ENCODE measurements at places on chromosomes 6 and 20.

DNA sequence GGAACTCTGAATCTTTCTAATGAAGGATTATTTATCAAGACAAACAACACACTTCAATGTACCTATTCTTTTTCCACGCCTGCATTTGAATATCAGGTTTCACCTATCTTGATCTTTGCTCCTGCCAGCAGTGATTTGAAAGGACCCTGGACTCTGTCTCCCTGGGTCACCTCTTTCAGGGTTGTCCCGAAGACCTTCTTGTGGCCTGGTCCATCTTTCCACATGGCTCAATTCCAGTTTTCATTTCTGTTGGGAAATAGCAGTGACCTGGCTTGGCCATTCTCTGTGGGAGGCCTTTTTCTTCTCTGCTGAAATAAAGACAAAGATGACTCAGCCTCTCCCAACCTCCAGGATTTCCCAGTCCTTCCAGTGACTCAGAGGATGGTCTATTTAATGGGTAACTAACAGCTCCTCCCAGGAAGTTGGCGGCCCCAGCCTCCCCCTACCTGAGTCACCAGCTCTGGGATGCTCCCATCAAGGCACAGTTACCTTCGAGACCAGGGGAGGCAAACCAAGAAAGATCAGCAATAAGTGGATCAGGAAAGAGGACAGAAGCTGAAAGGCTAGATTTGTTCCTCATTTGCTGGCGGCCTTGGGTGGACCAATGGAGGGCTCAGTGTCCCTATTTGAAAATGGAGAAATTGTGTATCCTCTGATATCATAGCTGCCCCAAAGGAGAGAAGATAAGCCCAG, 120.2 kb upstream of the RNF24 start:
- DNase-seq = peak; percentile 82

GRCh38 chr20:35551503-35551902, 9.6 kb downstream of the ERGIC3 start:
- DNase-seq = no peak

GRCh38 chr6:113182370-113183141, 674.6 kb upstream of the MARCKS start:
- no peak for DNase-seq

DNA sequence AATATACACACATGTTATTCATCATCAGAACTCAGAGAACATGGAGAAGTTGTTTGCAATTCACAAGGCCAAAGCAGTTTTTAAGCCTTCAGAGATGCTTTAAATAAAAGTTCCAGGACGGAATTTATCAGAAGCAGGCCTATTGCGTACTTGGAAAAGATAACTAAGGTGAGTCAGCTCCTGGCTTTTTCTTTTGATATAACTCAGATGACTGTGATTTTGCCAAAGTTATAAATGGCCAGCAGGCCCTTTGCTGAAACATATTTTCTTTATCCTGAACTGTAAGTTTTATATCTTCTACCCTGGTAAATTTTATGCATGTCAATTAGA, 55.0 kb upstream of the PLCB1 start:
- DNase-seq = no peak

- DNase-seq = no peak
Observed at GRCh38 chr6:138000941-138001340, 106.3 kb downstream of the PERP start.

DNA sequence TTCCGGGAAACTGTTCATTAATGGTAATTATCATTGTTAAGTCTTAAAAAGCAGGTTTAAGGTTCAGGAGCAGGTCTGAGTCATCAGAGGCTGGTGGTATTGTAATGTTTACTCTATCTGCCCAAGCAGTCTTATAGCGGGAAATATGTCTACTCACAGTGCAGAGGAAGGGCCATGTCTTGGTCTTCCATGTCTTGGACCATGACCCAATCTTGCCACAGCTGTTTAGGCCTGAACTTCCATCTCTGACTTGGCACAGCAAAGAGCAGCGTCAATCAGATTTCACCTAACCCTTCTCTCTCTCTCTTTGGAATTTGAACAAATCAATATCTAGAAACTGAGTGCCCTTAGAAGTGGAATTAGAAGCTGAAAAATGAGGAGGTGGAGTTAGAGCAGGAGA, 25.8 kb downstream of the SLC2A12 start:
- no peak for DNase-seq

DNA sequence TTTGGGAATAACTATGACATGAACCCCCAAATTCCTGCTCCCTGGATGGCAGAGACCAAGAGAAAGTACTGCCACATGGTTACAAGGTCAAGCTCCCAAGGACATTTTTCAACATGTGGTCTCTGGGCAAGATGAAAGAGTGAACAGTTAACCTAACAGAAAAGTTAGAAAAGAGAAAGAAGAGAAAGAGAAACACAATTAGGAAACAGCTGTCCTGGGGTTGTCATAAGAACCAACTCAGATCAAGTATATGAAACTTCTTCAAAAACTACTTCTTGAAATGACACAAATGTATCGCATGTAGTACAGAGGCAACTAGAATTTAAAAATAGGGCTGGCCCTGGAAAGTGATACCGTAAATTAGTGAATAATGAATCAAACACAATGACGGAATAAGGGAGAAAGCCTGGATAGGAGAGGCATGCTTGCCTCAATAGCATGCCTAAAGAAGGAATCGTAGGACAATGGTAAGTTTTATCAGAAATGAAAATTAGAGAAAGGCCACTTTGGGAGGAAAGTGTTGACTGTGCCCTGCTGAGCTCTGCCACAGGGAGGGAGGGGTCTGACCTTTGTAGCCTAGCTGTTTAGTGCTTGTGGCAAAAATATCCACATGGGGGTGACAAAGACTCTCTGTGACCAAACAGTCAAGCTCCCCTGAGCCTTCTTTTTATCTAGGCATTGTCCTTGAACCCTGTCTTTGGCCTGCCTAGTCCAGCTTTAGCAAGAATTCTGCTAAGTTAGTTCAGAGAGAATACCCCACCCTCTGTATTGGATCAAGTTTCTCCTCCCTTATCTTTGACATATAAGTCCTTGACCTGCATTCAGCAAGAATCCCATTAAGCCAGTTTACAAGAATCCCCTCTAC, 4.3 kb upstream of the DCBLD1 start:
- DNase-seq = peak; percentile 39

DNA sequence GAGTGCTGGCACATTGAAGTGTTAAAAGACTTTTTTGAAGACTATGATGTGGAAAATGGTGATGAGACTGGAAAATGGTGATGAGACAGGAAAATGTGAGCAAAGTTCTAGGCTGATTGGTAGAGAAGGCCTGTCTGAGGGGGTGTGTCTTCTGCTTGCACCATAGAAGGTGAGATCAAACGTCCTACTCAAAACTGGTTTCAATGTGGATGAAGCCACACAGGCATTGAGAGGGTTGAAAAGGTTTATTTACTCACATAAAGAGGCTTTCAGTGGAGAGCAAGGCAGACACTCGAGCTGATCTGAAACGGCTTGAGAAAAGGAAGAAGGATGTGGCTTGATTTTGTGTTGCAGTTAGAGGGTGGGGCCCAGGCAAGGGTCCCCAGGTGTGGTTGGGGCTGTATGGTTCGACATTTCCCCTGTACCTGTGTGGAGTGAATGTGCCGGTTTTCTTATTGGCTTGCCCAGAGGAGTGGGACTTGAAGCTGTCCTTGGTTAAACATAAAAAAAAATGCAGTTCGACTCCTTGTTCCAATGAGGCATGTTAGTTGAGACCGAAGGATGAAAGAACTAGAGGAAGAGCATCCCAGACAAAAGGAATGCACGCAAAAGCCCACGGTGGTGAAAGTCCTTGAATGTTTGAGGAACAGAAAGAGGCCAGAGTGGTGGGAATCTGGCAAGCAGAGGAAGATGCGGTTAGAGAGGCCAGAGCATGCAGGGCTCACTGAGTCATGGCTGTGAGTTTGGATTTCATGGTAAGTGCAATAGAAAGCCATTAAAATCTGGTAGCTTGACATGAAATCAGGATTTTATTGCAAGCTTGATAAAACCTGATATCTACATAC, 172.3 kb downstream of the EPM2A start:
- no peak for DNase-seq

GRCh38 chr20:24353135-24353690, 116.2 kb upstream of the SYNDIG1 start:
- DNase-seq = no peak

GRCh38 chr6:21005816-21006570, 471.7 kb downstream of the CDKAL1 start:
- no peak for DNase-seq

DNA sequence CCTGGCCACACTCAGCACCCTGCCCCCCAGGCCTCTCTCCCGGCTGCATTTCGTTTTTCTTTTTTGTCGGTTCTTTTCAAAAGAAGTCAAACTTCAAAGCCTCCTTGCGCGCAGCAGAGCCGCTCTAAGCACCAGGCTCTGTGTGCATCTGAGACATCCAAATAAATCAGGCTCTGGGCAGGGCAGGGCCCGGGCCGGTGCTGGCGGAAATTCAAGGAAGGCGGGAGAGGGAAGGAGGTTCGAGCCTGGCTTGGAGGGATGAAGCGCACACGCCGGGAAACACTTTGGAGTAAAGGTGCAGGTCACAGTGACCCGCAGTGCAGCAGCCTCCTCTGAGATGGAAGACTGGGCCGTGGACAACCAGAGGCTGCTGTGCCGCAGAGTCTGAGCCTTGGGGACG, 5.8 kb downstream of the GATA5 start:
- no peak for DNase-seq

DNA sequence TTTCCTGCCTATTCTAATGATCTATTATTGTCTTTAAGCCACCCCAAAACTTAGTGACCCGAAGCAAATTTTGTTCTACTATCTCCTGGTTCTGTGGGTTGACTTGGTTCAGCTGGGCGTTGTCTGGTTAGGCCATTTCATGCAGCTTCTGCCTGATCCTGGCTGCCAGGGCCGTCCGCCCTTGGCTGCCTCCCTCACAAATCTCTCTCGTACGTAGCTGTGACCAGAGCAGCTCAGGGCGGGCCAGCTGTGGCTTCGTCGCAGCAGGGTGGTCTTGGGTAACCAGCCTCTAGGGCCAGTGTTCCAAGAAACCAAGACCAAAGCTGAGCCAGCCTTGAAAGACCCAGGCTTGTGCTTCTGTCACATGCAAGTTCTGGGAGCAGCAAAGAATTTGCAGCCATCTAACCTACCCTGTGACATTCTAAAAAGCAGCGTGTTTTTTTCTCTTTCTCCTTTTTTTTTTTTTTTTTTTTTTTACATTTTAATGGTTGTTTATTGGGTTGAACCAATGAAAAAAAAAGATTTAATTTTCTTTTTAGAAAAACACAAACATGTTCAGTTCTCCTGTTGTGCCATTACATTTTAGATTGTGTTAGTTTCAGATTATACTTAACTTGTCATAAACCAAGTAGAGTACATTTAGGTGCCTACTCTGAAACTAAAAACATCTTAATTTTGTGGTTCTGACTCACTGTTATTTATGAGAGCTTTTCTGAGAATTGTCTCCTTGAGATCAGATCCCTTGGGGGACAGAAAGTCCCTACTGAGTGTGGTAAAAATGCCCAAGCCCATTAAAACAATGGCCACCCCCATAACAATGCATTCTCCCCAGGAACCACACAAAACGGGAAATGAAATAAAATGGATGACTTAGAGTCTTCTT, 83.9 kb downstream of the ZDHHC14 start:
- DNase-seq = no peak

DNA sequence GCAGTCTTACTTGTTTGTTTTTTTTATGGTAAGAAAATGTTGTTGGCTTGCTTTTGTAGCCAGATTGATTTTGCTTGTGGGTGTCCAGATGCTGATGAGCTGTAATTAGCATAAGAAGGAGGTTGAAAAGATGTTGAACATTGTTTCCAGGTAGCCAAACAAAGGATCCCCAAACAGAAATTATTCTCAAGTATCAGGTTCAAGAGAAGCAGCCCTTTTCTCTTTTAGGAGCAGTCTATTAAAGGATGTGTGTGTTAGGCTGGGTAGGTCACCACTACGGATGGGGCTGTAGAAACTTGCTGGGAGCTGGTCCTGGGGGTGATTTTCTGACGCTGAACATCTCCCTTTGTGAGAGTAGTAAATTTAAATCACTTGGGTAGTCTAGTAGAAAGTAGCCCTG, 86.9 kb upstream of the VSTM2L start:
- no peak for DNase-seq

- no peak for DNase-seq
Observed at GRCh38 chr20:51363813-51364212, 178.7 kb downstream of the NFATC2 start.

DNA sequence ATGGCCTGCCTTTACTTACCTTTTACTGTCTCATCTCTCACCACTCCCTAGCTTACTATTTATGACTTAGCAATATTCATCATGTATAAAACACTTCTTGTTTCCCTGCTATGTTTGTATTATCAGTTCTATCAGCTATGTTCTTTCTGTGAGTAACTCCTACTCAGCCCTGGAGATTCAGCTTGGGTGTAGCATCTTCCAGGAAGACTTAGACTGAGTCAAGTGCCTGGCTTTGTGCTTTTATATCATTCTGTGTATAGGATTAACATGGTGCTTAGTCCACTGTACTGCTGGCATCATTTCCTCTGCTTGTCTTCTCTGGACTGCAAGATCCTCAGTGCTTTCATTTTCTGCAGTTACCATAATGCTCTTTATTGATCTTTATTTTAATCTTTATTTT, 257.8 kb downstream of the BTBD3 start:
- DNase-seq = no peak

GRCh38 chr6:44527583-44528369, 140.3 kb downstream of the CDC5L start:
- no peak for DNase-seq

- no peak for DNase-seq
Observed at GRCh38 chr6:138520463-138520862, 21.2 kb upstream of the NHSL1 start.

- no peak for DNase-seq
Observed at GRCh38 chr6:21874372-21874771, 280.8 kb downstream of the SOX4 start.

DNA sequence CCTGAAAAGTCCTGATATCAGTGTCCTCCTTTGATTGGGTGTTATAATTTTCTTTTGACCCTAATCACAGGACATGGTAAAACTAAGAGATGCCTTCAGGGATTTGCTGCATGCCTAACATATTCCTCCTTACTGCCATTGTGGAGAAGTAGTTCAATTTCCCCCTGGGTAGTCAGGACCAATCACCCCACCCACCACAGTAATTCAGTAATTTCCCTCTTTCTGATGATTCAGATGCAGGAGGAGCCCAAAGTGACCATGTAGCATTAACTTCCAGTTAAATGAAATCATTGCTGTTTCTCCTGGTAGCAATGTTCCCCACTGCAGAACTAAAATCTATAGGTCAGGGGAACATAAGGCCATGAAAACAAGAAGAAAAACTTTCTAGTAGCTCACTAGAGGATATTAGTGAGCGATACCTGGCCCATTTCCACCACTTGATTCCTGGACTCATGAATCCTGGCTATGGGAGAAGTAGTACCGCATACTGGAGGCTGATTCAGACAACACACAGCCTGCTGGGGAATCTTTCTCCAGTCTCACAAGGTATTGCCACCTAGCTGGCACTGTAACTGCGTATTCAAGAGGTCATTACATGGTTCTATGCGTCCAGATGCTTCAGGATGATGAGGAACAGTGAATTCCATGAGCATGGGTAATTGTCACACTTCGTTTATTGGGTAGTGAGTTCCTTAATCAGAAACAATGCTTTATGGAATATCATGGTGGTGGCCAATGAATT, 561.2 kb downstream of the HAO1 start:
- DNase-seq = no peak

All from HuH-7.5 (cell line).